ENCODE measurements at places on chromosomes 5 and 9. TPM values are rescaled to one million over a fixed set of nuclear protein-coding genes. Genes with fewer than 3 reads are reported as not detected.

GRCh38 chr9:61673664-61674381, 484.0 kb downstream of the SPATA31A7 start:
- no peaks in the 10 kb centered on the region for H3K4me1 ChIP-seq
- H3K4me3 ChIP-seq: no peak overlapping the region
- no peak overlapping the region for H3K27ac ChIP-seq
- DNase-seq: no peak

- no peaks in the 10 kb centered on the region for H3K4me1 ChIP-seq
- H3K36me3 ChIP-seq: no peaks in the 10 kb centered on the region
- no peak overlapping the region for H3K4me3 ChIP-seq
- DNase-seq: no peak
- H3K27me3 ChIP-seq: no peaks in the 10 kb centered on the region
These were observed 144.6 kb upstream of the PPP1R26 start for GRCh38 chr9:135334953-135335460.

- H3K36me3 ChIP-seq: no peaks in the 10 kb centered on the region
- H3K4me3 ChIP-seq: no peak overlapping the region
- H3K27me3 ChIP-seq: no peaks in the 10 kb centered on the region
- no peaks in the 10 kb centered on the region for H3K4me1 ChIP-seq
- no peak for DNase-seq
These were observed 21.4 kb upstream of the HAVCR1 start for GRCh38 chr5:157080286-157080685.

GRCh38 chr9:99582814-99583213, 238.9 kb upstream of the NR4A3 start:
- H3K27me3 ChIP-seq: no peaks in the 10 kb centered on the region
- no peaks in the 10 kb centered on the region for H3K4me1 ChIP-seq
- H3K27ac ChIP-seq: no peak overlapping the region
- no peak for DNase-seq
- H3K4me3 ChIP-seq: no peak overlapping the region

GRCh38 chr5:95134326-95134725, 150.6 kb downstream of the MCTP1 start:
- DNase-seq: no peak
- no peaks in the 10 kb centered on the region for H3K27me3 ChIP-seq
- H3K36me3 ChIP-seq: no peaks in the 10 kb centered on the region
- no peak overlapping the region for H3K4me3 ChIP-seq
- H3K4me1 ChIP-seq: no peaks in the 10 kb centered on the region

GRCh38 chr5:60700416-60700757, 421 bp upstream of the DEPDC1B start:
- peak; percentile 26 for DNase-seq
- peaks cover 4% of the 10 kb centered on the region for H3K27me3 ChIP-seq
- no peaks in the 10 kb centered on the region for H3K36me3 ChIP-seq
- peak overlapping the region; percentile 85 for H3K4me3 ChIP-seq

- no peak overlapping the region for H3K4me3 ChIP-seq
- DNase-seq: no peak
- no peaks in the 10 kb centered on the region for H3K27me3 ChIP-seq
- no peaks in the 10 kb centered on the region for H3K4me1 ChIP-seq
These were observed 21.3 kb upstream of the SLC12A2 start for GRCh38 chr5:128062172-128062746.

DNA sequence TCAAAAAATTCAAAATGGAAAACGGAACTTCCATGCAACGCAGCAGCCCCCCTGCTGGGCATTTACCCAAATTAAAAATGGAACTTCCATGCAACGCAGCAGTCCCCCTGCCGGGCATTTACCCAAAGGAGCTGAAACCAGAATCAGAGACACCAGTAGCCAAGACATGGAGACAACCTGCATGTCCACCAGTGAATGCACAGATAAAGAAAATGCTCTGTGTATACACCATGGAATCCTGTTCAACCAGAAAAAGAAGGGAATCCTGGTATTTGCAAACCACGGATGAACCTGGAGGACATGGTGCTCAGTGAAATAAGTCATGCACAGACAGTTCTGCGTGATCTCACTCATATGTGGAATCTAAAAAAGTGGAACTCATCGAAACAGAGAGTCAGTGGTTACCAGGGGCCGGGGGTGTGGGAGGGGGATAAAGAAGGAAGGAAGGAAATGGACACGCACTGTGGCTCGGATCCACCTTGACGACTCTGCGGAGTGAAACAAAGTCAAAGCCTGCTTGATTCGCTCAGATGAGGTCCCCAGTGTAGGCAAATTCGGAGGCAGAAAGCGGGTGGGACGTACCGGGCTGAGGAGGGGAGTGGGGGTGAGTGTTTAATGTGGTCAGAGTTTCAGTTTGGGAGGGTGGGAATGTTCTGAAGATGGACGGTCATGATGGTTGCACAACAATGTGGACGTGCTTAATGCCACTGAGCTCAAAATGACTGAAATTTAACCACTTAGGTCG, 40.2 kb upstream of the EXOC3 start:
- no peak overlapping the region for H3K4me3 ChIP-seq
- peaks cover 10% of the 10 kb centered on the region for H3K4me1 ChIP-seq
- no peak for DNase-seq
- H3K27me3 ChIP-seq: peaks cover 33% of the 10 kb centered on the region
- no peak overlapping the region for H3K27ac ChIP-seq

GRCh38 chr9:122446819-122447484, 30.8 kb downstream of the OR1J1 start:
- H3K27me3 ChIP-seq: no peaks in the 10 kb centered on the region
- H3K27ac ChIP-seq: peak overlapping the region; percentile 44
- H3K4me1 ChIP-seq: peaks cover 12% of the 10 kb centered on the region
- no peak for DNase-seq
- H3K4me3 ChIP-seq: no peak overlapping the region
- no peaks in the 10 kb centered on the region for H3K36me3 ChIP-seq

- no peak overlapping the region for H3K4me3 ChIP-seq
- no peak overlapping the region for H3K27ac ChIP-seq
These were observed 229.5 kb downstream of the MEF2C start for GRCh38 chr5:88653471-88653870.

CCDC187 gene
- 0.12 TPM for polyA plus RNA-seq

FRRS1L gene
- 0.55 TPM for polyA plus RNA-seq

CCDC192 gene
- polyA plus RNA-seq: 0.10 TPM

SEMA6A gene
- 1.4 TPM for polyA plus RNA-seq

DNA sequence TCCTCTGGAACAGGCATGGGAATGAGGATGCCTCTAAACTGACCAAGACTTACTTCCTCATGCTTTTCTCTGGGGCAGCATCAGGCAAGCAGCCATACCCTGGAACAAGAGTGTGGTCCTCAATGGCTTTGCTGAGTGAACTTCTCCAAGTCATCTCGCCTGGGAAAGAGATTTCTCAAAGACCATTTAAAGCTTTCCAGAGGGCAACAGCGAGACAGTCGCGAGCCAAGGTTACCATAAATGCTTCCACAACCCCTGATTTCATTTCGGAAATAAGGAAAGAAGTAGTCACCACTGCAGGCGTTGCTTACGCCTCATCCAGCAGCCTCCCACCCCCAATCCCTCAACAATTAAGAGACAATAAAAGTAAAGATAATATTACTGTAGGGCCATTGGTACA, 1.1 kb upstream of the SNCAIP start:
- peaks cover 50% of the 10 kb centered on the region for H3K27me3 ChIP-seq
- peak overlapping the region; percentile 63 for H3K27ac ChIP-seq
- no peak overlapping the region for H3K4me3 ChIP-seq
- peaks cover 21% of the 10 kb centered on the region for H3K4me1 ChIP-seq

GRCh38 chr9:21836437-21837161, 34.2 kb downstream of the MTAP start:
- H3K4me3 ChIP-seq: no peak overlapping the region
- H3K36me3 ChIP-seq: peaks cover 81% of the 10 kb centered on the region
- H3K27ac ChIP-seq: no peak overlapping the region
- H3K4me1 ChIP-seq: no peaks in the 10 kb centered on the region
- no peaks in the 10 kb centered on the region for H3K27me3 ChIP-seq
- DNase-seq: no peak

DNA sequence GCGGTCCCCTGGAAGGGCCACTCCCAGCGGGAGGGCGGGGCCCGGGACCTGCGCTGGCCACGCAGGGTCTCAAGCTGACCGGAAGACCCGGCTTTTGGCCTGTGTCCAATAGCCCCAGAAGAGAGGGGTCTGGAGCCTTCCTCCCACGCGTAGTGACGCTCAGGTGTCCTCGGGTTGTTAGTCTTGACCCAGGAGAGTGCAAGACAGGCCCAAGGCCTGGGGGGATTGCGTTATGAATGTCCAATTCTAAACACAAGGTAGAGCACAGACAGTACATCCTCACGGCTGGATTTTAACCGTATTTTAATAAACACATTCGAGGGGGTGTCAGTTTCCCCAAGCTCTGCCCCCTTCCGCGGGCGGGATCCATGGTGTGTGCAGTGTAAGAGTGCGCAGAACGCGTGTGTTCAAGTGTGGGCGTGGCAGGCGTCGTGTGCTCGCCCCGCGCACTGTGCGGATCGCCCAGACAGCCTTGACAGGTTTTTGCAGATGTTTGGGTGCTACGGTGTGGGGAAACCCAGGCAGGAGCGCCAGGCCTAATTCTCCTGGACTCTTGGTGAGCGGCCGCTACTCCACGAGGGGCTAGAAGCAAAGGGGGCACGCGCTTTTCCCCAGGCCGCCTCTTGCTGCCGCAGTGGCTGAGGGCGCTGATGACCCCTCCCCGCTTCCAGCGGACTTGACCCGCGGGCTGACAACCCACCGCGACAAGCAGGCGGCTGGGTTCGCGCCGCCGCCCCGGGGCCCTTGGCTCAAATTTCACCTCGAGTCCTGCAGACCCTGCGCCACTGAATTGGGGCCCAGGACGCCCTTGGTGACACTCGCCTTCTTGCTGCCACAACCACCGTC, 6.1 kb upstream of the DMRT3 start:
- no peaks in the 10 kb centered on the region for H3K36me3 ChIP-seq
- no peak overlapping the region for H3K4me3 ChIP-seq
- peaks cover 45% of the 10 kb centered on the region for H3K27me3 ChIP-seq
- H3K4me1 ChIP-seq: peaks cover 44% of the 10 kb centered on the region

THBS4 gene
- 0.19 TPM for polyA plus RNA-seq

DNA sequence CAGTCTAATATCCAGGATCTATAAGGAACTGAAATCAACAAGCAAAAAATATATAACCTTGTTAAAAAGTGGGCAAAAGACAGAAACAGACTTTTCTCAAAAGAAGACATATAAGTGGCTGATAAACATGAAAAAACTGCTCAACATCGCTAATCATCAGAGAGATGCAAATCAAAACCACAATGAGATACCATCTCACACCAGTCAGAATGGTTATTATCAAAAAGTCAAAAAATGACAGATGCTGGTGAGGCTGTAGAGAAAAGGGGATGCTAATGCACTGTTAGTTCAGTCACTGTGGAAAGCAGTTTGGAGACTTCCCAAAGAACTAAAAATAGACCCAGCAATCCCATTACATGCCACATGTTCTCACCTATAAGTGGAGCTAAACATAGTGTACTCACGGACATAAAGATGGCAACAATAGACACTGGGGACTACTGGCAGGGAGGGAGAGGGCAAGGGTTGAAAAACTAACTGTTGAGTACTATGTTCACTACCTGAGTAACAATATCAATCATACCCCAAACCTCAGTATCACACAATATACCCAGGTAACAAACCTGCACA, 11.7 kb upstream of the TSSK1B start:
- no peaks in the 10 kb centered on the region for H3K4me1 ChIP-seq
- H3K27me3 ChIP-seq: no peaks in the 10 kb centered on the region
- no peak for DNase-seq
- no peak overlapping the region for H3K4me3 ChIP-seq

DNA sequence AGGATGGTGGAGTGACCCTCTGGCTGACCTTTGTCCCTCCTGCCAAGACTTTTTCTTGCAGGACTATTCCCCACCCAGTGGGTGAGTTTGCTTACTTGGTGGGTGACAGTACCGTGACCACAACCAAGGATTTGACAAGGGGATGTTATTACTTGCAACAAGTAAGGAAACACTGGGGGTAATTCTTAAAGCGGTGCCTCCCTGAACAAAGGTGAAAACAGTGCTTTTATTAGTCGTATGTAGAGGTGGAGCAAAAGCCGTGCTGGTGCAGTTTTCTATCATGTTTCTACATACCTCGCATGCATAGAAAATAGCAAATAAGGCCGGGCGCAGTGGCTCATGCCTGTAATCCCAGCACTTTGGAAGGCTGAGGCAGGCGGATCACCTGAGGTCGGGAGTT, 41.0 kb upstream of the KDM4C start:
- H3K36me3 ChIP-seq: no peaks in the 10 kb centered on the region
- H3K4me1 ChIP-seq: peaks cover 17% of the 10 kb centered on the region
- peak overlapping the region; percentile 78 for H3K27ac ChIP-seq
- no peaks in the 10 kb centered on the region for H3K27me3 ChIP-seq
- H3K4me3 ChIP-seq: peak overlapping the region; percentile 44
- DNase-seq: no peak

DNA sequence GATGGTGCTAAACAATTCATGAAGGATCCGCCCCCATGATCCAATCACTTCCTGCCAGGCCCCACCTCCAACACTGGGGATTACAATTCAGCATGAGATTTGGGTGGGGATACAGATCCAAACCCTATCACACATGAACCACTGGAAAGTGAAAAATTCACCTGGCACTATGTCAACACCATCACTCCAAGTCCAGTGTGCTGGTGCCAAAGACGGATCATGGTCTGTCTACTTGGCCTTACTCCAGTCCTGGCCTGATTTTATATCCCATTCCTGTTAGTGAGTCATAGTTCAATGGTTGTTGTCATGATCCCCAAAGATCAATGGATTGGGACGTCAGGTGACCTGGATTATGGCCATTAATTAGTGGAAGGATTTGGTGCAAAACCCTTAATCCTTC, 147.4 kb upstream of the RPS23 start:
- no peaks in the 10 kb centered on the region for H3K27me3 ChIP-seq
- H3K4me1 ChIP-seq: no peaks in the 10 kb centered on the region
- H3K36me3 ChIP-seq: no peaks in the 10 kb centered on the region
- DNase-seq: no peak
- H3K27ac ChIP-seq: no peak overlapping the region

EXOC3 gene
- 38.8 TPM for polyA plus RNA-seq

DMRT1 gene
- polyA plus RNA-seq: not detected

GRCh38 chr5:74647096-74647495, 6.6 kb upstream of the ENC1 start:
- no peak overlapping the region for H3K27ac ChIP-seq
- no peaks in the 10 kb centered on the region for H3K36me3 ChIP-seq

GRCh38 chr5:178116143-178116885, 3.0 kb downstream of the N4BP3 start:
- no peak overlapping the region for H3K4me3 ChIP-seq
- no peaks in the 10 kb centered on the region for H3K27me3 ChIP-seq
- H3K4me1 ChIP-seq: peaks cover 23% of the 10 kb centered on the region
- H3K36me3 ChIP-seq: no peaks in the 10 kb centered on the region
- H3K27ac ChIP-seq: no peak overlapping the region

GRCh38 chr9:126203313-126203712, 123.3 kb upstream of the MVB12B start:
- no peak for DNase-seq
- H3K4me1 ChIP-seq: no peaks in the 10 kb centered on the region
- H3K4me3 ChIP-seq: no peak overlapping the region

TMC1 gene
- polyA plus RNA-seq: not detected

DNA sequence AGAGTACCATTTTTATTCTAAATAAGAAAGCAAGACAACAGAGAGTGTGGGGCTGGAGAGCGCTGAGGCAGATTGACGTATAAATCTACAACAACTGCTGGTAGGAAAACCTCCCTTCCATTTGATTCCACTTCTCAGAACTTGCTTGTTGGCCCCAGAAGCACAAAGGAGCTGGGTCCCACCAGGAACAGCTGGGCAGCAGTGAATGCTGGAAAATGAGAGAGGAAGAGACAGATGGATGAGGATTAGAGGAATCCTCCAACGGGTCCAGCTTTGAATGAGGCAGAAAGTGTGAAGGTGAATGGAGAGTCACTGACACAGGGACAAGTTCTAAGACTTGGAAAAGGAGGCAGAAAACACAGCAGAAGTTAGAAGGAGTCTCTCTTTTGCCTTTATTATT, 14.8 kb downstream of the TAS2R1 start:
- H3K4me3 ChIP-seq: no peak overlapping the region
- H3K27ac ChIP-seq: no peak overlapping the region
- no peaks in the 10 kb centered on the region for H3K27me3 ChIP-seq
- DNase-seq: no peak
- no peaks in the 10 kb centered on the region for H3K36me3 ChIP-seq
- H3K4me1 ChIP-seq: peaks cover 10% of the 10 kb centered on the region

COL5A1 gene
- 17.4 TPM for polyA plus RNA-seq

Data from stomach (tissue), 19 donors.